ENCODE measurements at places on chromosomes 1 and 21. TPM values are rescaled to one million over a fixed set of nuclear protein-coding genes. Genes with fewer than 3 reads are reported as not detected.
A peak's percentile ranks its signal among the peaks of the same experiment; 100 is the strongest.

DNA sequence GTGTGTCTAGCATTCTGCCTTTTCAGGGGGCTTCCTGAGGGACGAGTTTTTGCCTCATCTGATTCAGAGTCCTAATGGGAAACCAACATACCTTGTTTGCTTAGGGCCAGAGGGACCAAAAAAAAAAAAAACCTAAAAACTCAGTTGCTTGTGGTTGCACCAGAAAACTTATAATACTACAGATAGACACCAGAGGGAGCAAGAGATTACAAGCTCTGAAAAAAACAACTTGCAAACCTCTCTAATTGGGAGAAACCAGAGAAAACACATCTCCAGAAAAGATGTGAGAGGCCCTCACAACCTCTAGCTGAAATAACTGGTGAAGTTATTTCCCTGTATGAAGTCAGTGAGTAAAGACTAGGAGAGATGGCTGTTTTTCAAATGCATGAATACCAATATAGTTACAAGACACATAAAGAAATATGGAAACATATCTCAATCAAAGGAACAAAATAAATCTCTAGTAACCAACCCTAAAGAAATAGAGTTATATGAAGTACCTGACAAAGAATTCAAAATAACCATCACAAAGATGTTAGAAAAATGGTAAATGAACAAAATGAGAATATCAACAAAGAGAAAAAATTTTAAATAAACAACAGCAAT, 233.7 kb upstream of the NFIA start:
- H3K27ac ChIP-seq: no peak overlapping the region
- H3K4me1 ChIP-seq: no peaks in the 10 kb centered on the region
- no peaks in the 10 kb centered on the region for H3K27me3 ChIP-seq
- no peaks in the 10 kb centered on the region for H3K36me3 ChIP-seq
- no peak for DNase-seq

- H3K27me3 ChIP-seq: no peaks in the 10 kb centered on the region
- H3K4me1 ChIP-seq: no peaks in the 10 kb centered on the region
- no peak for DNase-seq
Measured at GRCh38 chr1:202017749-202018467, 7.5 kb downstream of the ELF3 start.

DNA sequence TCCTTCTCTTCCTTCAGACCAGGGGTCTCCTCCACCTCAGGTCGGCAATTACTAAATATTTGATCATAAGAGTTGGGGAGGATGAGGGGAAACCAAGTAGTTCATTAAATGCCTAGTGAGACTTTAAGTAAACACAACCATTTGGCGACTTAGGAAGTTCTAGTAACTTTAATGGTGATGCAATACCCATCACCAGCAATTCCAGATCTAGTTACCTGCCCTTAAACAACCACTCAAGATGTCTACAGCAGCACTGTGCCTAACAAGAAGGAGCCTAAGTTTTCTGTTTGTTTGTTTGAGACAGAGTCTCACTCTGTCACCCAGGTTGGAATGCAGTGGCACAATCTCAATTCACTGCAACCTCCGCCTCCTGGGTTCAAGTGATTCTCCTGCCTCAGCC, 56.6 kb upstream of the L1TD1 start:
- no peak for DNase-seq
- no peak overlapping the region for H3K27ac ChIP-seq
- H3K27me3 ChIP-seq: no peaks in the 10 kb centered on the region
- H3K36me3 ChIP-seq: no peaks in the 10 kb centered on the region
- H3K4me3 ChIP-seq: no peak overlapping the region
- no peaks in the 10 kb centered on the region for H3K4me1 ChIP-seq

GRCh38 chr1:107776900-107777663, 187.9 kb downstream of the VAV3 start:
- H3K4me1 ChIP-seq: no peaks in the 10 kb centered on the region
- no peak for DNase-seq

GRCh38 chr1:5347726-5348125, 644.5 kb downstream of the NPHP4 start:
- H3K4me3 ChIP-seq: no peak overlapping the region
- H3K4me1 ChIP-seq: no peaks in the 10 kb centered on the region
- no peaks in the 10 kb centered on the region for H3K36me3 ChIP-seq
- DNase-seq: no peak
- H3K27me3 ChIP-seq: no peaks in the 10 kb centered on the region

GRCh38 chr1:41532206-41532975, 47.9 kb upstream of the EDN2 start:
- no peaks in the 10 kb centered on the region for H3K36me3 ChIP-seq
- DNase-seq: no peak
- H3K4me3 ChIP-seq: no peak overlapping the region
- no peaks in the 10 kb centered on the region for H3K4me1 ChIP-seq
- H3K27me3 ChIP-seq: no peaks in the 10 kb centered on the region

DNA sequence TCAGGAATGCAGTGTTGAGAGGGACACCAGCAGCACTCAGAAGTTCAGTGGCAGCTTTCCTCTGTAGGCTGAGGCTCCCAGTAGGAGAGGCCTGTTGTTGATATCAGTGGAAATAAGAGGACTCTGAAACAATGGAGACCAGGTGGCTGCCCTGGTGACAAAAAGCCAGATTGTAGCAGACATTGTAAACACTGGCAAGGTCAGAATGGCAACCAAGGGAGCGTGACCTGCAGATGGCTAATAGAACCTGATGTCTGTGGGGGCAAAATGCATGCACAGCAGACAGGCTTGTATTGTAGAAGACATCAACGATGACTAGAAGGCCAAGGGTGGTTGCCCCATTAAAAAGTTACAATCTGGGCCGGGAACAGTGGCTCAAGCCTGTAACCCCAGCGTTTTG, 53.1 kb upstream of the GPR37L1 start:
- DNase-seq: no peak
- no peak overlapping the region for H3K4me3 ChIP-seq
- H3K4me1 ChIP-seq: no peaks in the 10 kb centered on the region
- no peak overlapping the region for H3K27ac ChIP-seq

GRCh38 chr21:25487046-25487594, 120.2 kb downstream of the MRPL39 start:
- no peak for DNase-seq
- no peaks in the 10 kb centered on the region for H3K36me3 ChIP-seq
- no peak overlapping the region for H3K4me3 ChIP-seq

DNA sequence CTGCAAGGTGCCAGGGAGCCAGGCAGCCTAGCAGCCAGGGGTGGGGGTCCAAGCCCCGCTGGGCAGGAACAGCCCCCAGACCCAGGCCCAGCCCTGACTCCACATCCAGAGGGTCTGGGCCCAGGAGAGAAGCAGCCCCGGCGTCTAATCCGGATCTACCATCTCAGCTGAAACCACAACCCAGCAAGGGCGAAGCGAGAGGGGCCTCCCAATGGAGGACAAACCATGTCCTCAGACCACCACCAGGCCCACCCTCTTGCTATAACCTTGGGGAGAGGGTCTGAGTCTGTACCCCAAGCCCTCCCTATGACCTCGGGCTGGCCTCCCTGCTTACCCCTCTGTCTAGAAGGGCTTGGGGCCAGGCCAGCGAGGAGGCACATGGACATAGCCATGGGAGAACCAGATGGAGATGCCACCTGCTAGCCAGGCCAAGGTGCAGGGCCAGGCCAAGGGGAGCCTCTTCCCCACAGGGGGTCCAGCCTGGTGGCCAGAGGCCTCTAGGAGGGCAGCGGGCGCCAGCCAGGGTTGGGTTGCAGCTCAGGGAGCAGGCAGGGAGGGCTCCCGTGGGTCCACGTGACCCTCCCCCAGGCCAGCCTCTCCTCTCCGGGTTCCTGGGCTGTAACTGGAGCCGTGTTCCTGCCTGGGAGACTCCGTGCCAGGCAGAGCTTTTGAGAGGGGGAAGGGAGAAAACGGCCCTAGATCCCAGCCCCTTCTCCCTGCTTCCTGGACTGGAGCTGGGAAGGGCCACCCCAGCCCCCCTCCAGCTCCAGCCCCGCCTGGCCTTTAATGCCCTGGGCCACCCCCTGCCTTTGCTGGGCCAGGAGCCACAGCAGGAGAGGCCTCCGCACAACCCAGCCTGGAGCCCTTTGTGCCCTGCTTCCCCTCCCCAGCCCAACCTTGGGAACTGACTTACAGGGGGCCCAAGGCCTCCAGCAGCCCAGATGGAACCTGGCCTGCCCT, 2.5 kb downstream of the WNT9A start:
- peak; percentile 15 for DNase-seq
- no peaks in the 10 kb centered on the region for H3K27me3 ChIP-seq
- H3K36me3 ChIP-seq: no peaks in the 10 kb centered on the region
- peaks cover 13% of the 10 kb centered on the region for H3K4me1 ChIP-seq
- H3K4me3 ChIP-seq: peak overlapping the region; percentile 48
- peak overlapping the region; percentile 83 for H3K27ac ChIP-seq

GRCh38 chr1:169110689-169111447, 4.4 kb downstream of the ATP1B1 start:
- no peaks in the 10 kb centered on the region for H3K4me1 ChIP-seq
- H3K27me3 ChIP-seq: no peaks in the 10 kb centered on the region
- H3K27ac ChIP-seq: peak overlapping the region; percentile 84
- no peak for DNase-seq
- H3K4me3 ChIP-seq: peak overlapping the region; percentile 56
- H3K36me3 ChIP-seq: no peaks in the 10 kb centered on the region

DNA sequence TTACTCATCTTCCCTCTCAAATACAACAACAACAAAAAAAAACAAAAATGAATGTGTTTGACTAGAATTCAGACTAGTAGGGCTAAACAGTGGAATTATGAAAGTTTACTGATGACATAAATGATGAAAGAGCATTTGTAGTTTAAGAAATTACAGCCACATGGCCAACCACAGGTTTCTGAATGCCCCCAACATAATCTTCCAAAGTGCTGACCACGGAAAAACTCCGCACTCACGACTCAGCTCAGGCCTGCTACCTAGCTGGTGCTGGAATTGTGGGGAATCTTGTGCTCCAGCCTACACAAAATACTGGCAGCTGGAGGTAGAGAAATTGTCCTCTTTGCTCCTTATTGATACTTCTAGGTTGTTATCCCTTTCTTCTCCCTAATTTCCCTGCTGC, 23.6 kb upstream of the TBX15 start:
- H3K27ac ChIP-seq: no peak overlapping the region
- peaks cover 20% of the 10 kb centered on the region for H3K27me3 ChIP-seq
- H3K36me3 ChIP-seq: no peaks in the 10 kb centered on the region
- H3K4me3 ChIP-seq: no peak overlapping the region
- H3K4me1 ChIP-seq: no peaks in the 10 kb centered on the region

- no peak for DNase-seq
- H3K4me3 ChIP-seq: no peak overlapping the region
- H3K27ac ChIP-seq: no peak overlapping the region
- H3K4me1 ChIP-seq: no peaks in the 10 kb centered on the region
- H3K36me3 ChIP-seq: no peaks in the 10 kb centered on the region
- H3K27me3 ChIP-seq: no peaks in the 10 kb centered on the region
Measured at GRCh38 chr1:176241385-176242015, 34.4 kb upstream of the COP1 start.

DNA sequence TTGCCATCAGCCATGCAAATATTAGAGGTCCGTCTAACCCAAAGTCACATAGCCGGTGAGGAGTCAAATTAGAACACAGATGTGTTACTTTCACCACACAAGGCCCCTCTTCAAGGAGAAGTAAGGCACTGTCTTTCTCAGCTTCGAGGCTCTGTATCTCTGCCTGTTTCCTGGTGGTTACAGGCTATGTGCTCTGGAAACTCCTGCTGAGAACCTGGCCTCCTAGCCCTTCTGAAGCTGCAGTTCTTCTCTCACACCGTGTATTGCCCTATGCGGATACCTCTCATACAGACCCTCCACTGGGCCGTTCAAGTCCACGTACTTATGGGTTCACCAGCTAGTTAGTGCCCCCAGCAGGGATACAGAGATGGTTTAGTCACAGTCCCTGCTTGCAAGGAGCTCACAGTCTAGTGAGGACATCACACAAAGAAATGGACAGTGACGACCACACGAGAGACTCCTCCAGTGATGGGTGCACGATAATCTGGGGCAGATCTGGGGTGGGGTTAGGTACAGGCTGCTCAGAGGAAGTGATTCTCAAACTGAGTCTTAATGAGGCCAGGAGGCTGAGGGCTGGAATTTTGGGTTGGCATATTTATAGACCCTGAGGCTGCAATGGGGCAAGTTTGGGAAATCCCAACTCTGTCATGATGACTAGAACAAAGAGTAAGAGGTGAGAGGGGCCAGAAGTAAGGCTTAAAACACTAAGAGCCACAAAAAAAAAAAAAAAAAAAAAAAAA, 22.8 kb upstream of the ELOA start:
- no peak for DNase-seq
- no peaks in the 10 kb centered on the region for H3K27me3 ChIP-seq
- no peak overlapping the region for H3K27ac ChIP-seq
- H3K36me3 ChIP-seq: no peaks in the 10 kb centered on the region
- H3K4me3 ChIP-seq: no peak overlapping the region

DNA sequence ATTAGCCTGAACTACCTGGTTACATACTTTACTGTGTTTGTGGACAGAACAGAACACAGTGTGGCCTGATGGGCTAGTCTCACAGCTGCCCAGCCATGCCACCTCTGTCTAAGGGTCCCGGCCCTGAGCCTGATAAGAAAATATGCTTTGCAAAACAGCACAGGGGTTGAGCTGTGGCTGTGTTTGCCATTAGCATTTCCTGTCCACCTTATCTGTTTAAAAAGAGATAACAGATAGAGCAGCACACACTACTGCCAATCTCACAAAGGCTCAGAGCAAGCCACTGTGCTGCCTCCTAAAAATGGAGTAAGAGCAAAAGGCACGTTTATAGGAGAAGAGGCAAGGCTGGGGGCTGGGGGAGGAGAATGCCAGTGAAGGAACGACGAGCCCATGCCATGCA, 95.0 kb downstream of the SUSD4 start:
- H3K27me3 ChIP-seq: no peaks in the 10 kb centered on the region
- H3K4me3 ChIP-seq: no peak overlapping the region
- no peaks in the 10 kb centered on the region for H3K36me3 ChIP-seq
- no peak for DNase-seq

GRCh38 chr1:90357995-90358394, 359.1 kb downstream of the BARHL2 start:
- no peaks in the 10 kb centered on the region for H3K4me1 ChIP-seq
- no peak for DNase-seq
- no peak overlapping the region for H3K4me3 ChIP-seq
- H3K36me3 ChIP-seq: no peaks in the 10 kb centered on the region

GRCh38 chr1:4976859-4977440, 322.5 kb downstream of the AJAP1 start:
- no peak for DNase-seq
- H3K36me3 ChIP-seq: no peaks in the 10 kb centered on the region
- H3K4me1 ChIP-seq: no peaks in the 10 kb centered on the region
- H3K27me3 ChIP-seq: no peaks in the 10 kb centered on the region
- H3K27ac ChIP-seq: no peak overlapping the region
- H3K4me3 ChIP-seq: no peak overlapping the region

Gene FMO4
- total RNA-seq: 4.0 TPM

Gene TFF2
- total RNA-seq: not detected

Gene RGS18
- total RNA-seq: 2.1 TPM

Gene FABP3
- 33.2 TPM for total RNA-seq

Gene TMEM81
- 0.26 TPM for total RNA-seq

Gene FCRL5
- total RNA-seq: not detected

Gene GBP2
- 61.5 TPM for total RNA-seq

Measured in uterus (tissue), 4 donors.